Stimulated activated CD8-positive, alpha-beta memory T cell treated with anti-CD3 and anti-CD28 coated beads, Interleukin-12 subunit alpha, Interleukin-12 subunit beta, amount 100 ng/mL, for 1 hour (primary cell): ENCODE measurements at places on chromosomes 13 and 19.

DNA sequence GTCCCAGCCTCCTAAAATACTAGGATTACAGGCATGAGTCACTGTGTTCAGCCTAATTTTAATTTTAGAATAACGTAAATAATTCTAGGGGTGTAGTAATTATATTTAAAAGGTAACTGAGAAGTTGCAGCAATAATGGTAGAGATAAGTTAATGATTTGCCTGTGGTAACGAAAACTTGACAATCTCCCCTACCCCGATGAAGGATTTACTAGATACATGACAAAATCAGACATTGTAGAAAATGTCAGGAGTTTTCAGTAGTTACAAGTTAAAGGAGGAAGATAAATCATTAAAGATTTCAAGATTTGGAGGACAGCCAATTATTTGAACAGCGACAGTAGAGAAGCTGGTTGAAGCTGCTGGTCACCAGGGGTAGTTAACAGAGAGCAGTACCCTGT lies 652.2 kb upstream of the PCDH20 start:
- DNase-seq, result no peak

GRCh38 chr19:22545751-22546150 lies 88.4 kb upstream of the ZNF492 start:
- no peak for DNase-seq

GRCh38 chr13:28106976-28107375 lies 6.6 kb upstream of the FLT3 start:
- DNase-seq, result no peak

GRCh38 chr19:17829855-17830566 lies 8.7 kb upstream of the INSL3 start:
- no peak for DNase-seq
